Cardiac fibroblast (primary cell): ENCODE measurements at places on chromosomes 5 and 9.

DNA sequence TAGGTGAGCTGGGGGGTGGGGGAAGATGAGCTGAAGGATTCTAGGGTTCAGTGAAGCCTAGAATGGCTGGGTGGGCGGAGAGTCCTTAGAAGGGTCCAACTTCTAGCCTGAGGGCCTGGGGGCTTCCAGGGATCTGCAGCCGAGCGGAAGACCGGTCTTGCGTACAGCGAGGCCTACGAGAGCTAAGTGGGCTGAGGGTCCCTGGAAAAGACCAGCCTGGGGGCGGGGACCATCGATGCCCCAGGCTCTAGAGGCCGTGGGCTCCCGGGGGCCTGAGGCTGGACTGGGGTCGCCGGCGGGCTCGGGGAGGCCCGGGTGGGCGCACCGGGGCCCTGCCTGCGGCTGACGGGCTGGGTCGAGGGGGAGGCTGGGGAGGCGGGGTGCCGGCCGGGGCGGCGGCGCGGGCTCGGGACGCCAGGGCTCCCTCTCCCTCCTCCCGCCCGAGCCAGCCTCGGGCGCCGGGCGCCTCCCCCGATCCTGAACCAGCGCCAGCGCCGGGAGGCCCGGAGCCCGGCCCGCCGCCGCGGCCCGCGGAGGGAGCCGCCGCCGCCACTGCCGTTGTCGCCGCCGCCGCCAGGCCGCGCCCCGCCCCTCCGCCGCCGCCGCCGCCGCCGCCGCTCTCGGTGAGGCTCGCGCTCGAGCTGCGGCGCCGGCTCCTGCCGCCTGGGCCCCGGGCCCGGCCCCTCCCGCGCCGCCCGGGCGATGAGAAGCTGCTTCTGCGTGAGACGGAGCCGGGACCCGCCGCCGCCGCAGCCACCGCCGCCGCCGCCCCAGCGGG is at the start of gene MVB12B:
TSS of gene MVB12B (plus strand) at position 602 of the 778 bp plus-strand sequence. CDS start at position 703, 101 bp downstream.
- peak; percentile 37 for DNase-seq

- no peak for DNase-seq
Measured at GRCh38 chr5:855771-856530, 5.2 kb upstream of the ZDHHC11 start.

GRCh38 chr9:136791516-136792276 is 552 bp downstream of the TMEM141 start:
- DNase-seq: peak; percentile 45

DNA sequence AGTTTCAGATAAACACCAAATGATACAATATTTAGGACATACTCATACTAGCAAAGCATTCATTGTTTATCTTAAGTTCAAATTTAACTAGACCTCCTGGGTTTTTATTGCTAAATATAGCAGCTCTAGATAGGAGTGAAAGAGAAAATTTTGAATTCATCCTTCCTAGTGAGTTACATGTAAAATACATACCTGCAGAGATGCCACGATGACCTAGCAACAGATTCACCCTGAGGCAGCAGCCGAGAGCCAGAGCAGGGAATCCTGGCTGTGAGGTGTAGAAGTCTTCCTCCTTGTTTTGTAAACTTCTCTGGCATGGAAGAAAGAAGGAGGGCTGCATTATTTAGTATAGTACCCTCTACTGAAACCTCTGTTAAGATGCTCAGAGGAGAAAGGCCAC is 25.9 kb upstream of the GABRP start:
- DNase-seq: no peak

GRCh38 chr9:99621040-99621439 is 200.6 kb upstream of the NR4A3 start:
- no peak for DNase-seq

- DNase-seq: no peak
Measured at GRCh38 chr5:53556001-53556400, 4.4 kb upstream of the NDUFS4 start.

- no peak for DNase-seq
Measured at GRCh38 chr5:153661897-153662296, 171.4 kb downstream of the GRIA1 start.

- no peak for DNase-seq
Measured at GRCh38 chr5:122063836-122064235, 14.2 kb downstream of the LOX start.

DNA sequence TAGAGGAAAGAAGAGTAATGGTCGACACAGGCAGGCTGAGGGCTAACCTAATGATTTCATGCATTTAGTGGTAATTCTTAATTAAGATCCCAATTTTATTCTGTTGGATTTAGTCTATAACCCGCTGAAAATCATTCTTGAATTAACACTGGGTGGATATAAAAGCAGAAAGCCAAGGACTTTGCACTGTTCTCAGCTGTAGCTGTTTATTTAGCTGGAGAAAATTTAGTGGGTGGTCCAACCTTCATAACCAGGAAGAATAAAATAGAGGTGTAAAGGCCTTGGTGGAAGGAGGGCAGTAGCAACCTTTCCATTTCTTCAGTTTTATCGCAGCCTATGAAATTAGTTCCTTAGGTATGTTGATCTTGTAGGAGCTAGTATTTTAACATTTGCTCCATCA is 92.3 kb downstream of the GHR start:
- no peak for DNase-seq

DNA sequence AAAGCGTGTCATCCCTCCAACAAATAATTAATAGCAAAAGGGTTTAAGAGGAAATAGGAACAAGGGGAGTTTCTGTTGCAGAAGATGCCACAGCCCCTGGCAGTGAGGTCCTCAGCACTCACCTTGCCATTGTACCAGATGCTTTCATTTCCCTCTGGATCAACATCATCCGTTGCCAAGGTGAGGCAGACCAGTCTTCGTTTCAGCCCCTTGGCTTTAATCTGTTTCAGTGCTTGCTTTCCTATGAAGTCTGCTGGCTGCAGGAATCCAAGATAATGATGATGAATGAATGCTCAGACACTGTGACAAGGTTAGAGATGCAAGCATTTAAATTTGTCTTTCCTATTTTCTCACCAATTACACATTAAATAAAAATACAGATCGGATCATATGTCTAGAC is 20.0 kb upstream of the ARSB start:
- DNase-seq: no peak

- DNase-seq: peak; percentile 49
Measured at GRCh38 chr5:44952376-44952775, 143.6 kb downstream of the MRPS30 start.

DNA sequence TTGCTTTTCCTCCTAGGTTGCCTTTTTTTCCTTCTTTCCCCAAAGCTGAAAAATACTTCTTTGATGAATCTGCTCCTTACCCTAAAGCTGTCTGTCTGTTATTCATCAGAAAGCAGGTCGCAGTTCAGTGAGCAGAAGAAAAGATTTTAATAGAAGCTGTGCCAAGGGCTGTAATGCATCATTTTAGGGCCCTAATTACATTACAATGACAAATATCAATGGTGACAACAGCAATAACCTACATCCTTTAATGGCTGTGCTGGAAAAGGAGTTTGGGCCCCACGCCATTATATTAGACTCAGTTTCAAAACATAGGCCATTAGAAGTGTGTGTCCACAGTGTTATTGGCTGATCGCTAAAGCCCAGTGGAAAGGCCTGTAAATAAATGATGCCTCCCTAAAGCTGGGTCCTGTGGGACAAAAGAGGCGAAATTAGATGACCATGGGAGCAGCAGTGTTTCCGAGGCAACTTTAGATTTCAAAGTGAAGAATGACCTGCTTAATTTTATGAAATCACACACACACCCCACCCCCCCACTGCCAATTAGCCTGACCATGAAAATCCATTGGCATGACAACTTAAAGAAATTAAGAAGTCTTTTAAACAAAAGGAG is 38.4 kb downstream of the TLE4 start:
- peak; percentile 14 for DNase-seq

DNA sequence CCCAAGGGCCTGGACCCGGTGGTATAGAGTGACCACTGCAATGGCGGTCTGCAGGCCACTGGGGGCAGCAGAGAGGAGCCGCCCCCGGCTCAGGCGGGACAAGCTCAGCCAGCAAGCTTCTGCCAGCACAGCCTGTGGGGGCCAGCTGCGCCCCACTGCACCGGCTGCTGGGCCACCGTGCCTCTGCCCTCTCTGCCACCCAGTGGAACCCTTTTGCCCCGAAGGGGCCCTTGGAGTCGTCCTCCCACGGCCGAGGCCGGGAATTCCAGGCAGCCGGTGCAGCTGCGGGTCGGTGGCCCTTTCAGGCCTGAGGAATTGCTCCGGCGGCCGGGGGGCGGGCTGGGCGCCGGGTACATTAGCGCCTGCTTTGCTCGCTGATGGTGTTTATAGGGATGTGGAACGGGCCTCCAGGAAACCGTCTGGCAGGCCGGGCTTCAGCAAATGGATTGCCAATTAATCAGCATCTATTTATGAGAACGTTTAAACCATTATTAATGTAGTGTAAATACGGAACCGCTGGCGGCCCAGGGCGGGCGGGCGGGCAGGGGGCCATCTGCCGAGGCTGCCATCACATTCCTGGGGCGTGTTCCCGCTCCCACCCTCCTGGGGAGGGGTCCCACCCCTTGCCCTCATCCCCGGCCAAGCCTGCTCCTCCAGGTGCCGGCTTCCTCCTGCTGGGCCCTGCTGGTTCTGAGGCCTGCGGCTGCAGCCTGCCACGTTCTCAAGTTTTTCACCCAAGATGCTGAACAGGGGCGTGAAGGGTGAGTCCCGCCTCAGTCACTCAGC is 127.4 kb downstream of the BARX1 start:
- DNase-seq: peak; percentile 39

DNA sequence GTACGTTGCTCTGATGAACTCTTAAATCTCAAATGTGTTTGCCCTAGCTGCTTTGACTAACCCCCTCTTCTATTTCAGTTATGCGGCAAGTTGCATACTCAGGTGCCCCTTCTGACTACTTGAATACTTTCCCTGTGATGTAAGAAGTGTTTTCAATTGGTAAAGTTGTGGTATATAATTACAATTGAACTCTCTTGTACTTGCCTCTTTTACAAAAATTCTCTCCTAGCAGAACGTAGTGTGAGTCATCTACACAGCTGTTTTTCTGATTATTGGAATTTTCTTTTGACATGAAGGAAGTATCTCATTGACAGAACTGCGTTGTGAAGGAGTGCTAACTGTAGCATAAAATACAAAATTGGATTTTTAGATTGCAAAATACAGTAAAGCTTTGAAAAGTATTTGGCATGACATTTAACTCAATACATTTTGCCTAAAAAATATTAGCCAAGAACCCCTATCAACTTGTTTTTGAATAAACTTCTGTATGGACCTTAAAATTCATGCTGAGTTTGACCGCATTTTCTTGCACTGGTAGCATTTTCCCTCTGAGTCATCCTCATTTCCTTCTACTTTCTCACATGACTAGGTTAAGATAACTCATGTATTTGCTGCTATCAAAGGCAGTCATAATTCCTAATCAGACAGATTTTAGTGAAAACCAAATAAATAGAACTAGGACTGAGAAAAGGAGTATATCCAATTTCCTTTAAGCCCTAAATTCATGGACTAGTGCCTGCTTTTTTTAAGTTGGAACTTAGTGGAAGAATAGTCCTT is 6.3 kb downstream of the CRHBP start:
- DNase-seq: peak; percentile 58

DNA sequence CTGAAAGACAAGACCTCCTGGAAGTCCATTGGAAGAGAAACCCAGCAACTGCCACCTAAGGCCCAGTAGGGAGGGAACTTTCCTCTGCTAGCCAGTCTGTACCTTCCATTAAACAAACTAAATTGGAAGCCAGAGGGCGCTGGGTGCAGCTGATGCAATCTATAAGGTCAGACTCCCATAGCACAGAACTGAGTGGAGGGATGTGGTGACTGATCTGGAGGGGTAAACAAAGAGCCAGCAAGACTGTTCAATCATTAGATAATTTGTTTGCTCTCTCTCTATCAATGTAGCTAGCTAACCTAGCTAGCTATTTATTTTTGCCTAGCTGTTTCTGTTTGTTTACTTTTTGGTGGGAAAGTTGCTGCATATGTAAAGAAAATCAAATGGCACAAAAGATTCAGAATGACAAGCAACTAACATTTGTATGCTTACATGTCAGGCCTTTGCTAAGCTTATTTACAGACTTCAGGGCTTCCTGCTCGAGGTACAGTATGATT is 291.8 kb upstream of the DAB2 start:
- peak; percentile 66 for DNase-seq

- DNase-seq: peak; percentile 91
Measured at GRCh38 chr9:71768388-71769174, at the start of gene CEMIP2. Gene CEMIP2 (minus strand): TSS chr9:71768513. CDS start chr9:71750373, 18,140 bp downstream.
